NCI-H2171 (cell line): ENCODE measurements at places on chromosomes 1 and 21.

GRCh38 chr1:95547005-95547404 is 313.0 kb downstream of the RWDD3 start:
- DNase-seq = no peak

GRCh38 chr1:100485855-100486258 is 52.1 kb upstream of the GPR88 start:
- DNase-seq = no peak

GRCh38 chr1:100353988-100354387 is 1.7 kb downstream of the CDC14A start:
- no peak for DNase-seq

DNA sequence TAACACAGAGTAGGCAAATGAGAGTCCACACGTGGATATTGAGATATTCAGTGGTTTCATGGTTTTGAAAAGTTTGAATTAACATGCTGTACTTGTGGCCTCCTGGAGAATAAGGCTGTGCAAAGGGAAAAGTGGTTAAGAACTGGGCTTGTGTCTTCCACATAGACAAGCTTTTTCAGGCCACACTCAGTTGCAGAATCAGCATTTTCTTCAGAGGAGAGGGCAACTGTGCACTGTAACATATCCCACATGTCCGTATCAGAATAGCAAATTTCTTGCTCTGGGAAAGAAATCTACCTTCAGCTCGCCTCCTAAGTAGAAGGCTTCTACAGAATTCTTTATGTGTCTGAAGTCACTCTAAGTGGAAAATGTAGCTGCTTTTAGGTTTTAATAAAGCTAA is 84.9 kb downstream of the ZC3H11B start:
- no peak for DNase-seq

DNA sequence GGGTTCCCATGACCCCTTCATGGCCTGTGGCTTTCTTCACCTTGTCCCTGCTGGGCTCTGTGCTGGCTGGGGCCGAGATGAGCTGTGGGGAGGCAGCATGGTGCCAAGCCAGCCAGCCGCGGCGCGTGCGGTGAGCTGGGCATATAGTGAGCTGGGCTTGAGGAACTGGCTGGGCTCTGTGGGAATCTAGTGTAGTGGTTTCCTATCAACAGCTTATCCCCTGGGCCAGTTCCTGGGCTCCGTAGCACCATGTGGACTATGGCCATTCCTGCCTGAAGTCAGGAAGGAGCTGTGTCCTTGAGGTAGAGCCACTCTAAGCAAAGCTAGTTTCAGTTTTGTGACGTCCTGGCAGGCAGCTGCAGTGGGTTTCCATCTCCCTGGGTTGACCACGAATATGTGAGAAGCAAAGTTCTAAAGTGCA is 1.8 kb downstream of the NCMAP start:
- no peak for DNase-seq

- no peak for DNase-seq
These were observed 6.7 kb downstream of the CNIH3 start for GRCh38 chr1:224622831-224623230.
